ENCODE measurements at places on chromosomes 12 and 14.

DNA sequence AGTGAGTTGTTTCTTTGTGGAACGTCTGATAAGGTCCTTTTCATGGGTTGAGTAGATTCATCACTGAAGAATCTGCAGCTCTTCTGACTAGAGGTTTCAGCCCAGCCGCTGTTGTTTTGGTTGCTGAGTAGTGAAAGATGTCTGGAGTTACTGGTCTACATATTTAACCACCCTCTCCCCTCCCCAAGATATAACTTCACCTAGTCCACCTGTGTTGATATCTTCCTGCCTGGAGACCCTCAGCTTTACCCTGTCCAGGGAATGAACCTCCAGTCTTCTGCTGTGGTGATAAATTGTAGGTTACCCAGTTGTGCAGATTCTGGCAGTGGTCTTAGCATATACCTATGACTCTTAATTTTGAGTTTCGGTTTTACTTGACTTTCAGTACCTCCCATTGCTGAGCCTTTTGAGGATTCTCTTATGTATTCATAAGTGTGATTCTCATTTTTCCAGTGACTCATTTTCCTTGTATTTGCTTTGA lies 62.9 kb downstream of the CCDC91 start:
- peak; percentile 27 for DNase-seq

DNA sequence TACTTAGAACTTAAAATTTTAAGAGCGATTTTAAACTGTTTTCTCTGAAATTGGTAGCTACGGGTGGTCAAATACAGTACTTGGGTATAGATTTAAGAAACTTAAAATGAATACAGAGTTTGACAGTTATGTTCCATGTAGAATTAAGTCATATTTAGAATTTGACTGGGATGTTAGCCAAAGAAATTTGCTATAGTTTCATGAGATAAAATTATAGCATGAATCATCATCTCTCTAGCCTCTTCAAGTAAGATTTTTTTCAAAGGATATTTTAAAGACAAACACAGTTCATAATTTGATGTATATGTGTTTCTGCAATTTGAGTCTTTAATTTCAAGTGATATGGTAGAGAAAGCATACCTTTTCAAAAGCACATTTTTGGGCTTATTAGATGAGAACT lies 41.0 kb downstream of the ZCRB1 start:
- no peak for DNase-seq

DNA sequence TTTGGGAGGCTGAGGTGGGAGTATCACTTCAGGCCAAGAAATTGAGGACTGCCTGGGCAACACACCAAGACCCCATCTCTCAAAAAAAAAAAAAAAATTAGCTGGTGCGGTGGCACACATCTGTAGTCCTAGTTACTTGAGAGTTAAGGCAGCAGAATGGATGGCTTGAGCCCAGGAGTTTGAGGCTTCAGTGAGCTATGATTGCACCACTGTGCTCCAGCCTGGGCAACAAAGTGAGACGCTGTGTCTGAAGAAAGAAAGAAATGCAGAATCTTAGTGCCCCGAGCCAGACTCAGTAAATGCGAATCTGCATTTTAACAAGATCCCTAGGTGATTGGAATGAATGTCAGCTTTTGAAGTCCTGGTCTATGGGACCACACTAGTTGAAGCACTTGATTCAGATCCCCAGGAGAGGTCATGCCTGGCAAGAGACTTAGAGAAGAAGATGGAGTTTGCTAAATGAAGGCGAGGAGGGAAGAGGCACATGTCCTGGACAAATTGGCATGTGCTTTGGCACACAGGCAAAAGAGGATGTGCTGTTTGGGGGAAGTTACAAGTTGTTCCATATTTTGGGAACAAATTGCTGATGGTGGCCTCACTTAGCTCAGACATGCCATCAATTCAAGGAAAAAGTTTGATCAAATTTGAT lies 56.6 kb downstream of the DRAM1 start:
- DNase-seq: no peak

DNA sequence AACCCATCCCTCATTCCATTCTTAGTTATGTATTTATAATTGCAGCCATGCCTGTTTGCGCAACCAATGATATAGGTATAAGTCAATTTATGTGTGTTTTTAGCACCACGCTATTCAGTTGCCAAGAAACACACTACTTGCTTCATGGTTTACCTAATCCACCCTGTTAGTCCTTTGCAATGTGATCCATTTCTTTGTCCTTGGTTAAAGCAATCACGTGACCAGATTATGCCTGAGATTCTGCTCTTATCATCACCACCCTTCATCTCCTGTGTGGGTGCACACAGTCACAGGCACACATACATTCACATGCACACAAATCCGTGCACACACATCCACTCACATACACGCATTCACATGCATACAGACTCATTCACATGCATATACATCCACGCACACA lies 52.3 kb upstream of the KCNA5 start:
- DNase-seq: no peak

DNA sequence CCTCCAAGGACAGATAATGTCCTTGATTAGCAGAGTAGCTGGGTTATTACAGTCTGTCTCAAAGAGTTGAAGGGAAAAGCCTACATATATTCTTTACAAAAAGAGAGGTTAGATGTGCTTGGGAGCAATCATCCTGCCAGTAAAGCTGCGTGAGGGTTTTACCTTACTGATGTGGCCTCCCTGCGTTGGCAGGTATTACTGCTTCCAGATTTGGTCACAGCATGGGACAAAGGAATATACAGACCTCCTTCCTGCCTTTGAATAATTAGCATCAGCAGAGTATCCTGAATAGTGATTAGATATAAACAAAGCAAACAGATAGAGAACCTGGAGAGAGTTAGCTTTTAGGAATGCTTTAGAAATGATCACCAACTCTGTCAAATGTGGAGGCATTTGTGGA lies 69.6 kb downstream of the TMTC2 start:
- DNase-seq: no peak

DNA sequence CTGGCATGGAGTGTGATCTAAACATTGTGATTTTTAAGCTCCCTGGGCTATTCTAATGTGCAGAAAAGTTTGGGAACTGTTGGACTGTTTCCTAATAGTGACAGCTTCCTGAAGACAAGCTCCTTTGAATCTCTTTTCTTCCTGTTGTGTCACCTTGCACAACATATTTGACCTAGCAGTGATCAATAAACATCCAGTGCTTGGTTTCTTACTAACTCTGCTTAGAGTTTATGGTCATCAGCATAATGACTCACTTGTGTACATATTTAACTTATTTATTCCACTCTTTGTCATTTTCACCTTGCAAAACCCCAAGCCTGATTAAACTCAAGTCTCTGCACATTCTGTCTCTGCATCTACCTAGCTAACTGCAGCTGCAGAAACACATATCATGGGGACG lies 27.3 kb upstream of the TBC1D30 start:
- DNase-seq: no peak

DNA sequence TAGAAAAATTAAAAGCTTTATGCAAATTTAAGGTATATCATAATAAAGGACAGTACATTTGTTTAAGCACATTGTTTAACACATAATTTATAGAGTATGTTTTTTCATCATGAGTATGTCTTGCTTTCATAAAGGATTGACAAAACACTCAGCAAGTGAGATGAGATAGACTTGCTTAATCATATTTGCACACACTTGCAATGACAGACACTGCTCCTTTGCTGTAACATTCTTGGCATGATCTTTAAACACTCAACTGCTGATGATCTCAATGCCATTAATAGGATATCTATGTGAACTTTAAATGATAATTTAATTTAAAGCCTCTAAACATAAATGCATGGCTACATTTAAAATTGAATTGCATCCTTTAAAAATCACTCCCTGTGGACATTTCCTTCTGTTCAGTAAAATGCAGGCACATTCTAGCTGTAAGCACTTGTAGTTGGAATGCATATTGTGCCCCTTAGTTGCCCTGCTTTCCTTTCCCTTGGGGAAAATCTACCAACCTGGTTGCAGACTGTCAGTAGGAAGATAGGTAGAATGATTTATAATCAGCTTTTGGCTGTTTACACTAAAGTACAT lies 979.0 kb downstream of the TMTC2 start:
- DNase-seq: no peak

- DNase-seq: no peak
Observed at GRCh38 chr12:10304161-10304574, 3.5 kb upstream of the KLRD1 start.

- DNase-seq: no peak
Observed at GRCh38 chr14:58979325-58979724, 209.1 kb upstream of the DAAM1 start.

DNA sequence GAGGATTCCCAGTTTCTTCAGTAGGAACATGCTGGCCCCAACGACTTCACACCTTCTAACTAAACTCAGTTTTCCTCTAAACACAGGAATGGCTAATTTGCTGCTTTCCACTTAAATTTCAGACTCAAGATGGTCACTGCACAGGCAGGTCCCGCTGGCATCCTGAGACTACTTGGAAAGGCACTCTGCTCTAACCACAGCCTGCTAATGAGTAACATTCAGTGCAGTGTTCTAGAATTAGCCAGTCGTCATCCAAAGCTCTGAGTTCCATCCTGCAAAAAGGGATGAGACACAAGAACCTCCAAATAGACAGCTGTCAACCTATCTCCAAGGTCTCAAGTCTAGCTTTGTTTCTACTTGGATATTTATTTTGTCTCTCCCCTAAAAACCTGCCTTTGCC lies 6.0 kb downstream of the CCDC92 start:
- DNase-seq: no peak

DNA sequence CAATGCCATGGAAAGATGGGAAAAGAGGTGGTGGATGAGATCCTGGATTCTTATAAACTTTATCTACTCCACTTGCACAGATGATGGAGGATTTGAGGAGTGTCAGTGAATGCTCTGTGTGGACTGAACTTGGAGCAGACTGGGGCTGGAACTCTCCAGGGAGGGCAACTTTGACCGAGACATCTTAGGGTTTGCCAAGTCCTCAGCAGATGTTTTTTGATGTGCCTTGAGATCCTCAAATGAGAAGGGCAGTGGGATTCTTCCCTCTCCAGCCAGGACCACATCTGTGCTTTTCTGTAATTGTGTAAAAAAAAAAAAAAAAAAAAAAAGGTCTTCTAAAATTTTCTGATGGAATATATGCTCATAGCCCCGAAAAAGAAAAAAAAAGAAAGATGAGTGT lies 23.0 kb upstream of the MYL2 start:
- no peak for DNase-seq

GRCh38 chr14:60094306-60094897 lies 2.7 kb downstream of the PCNX4 start:
- peak; percentile 2 for DNase-seq

DNA sequence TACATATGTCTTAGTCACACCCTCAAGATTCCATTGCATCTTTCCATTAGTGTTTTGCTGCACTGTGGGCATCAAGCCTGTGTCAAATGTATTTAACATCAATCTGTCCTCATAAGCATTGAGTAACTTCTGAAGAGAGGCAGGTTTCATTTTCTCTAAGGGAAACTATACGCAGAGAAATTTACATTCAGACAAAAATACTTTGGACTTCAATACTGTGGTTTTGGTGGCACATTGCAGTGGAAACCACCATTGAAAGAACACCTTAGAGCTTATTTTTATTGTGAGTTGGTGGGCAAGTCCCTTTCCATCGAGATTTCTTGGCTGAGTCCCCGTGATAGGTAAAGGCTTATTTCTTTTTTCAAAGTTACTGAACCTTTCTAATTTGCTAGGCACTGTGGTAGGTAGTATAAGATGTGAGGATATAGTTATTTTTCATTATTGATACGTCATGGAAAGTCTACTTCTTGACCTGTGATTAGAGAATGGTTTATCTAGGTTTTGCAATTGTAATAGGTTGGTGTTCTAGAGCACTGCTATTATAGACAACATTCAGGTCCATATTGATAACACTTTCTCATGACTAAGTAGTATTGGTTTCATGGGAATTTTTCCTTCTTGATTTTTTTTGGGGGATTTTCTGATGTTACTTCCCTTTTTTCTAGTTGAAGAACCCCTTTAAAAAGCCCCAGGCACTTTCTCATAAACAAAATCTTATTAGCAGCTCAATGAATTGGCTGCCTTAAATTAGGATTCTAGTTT lies 81.9 kb downstream of the CFAP54 start:
- DNase-seq: no peak

GRCh38 chr14:23375527-23376251 lies 1.2 kb upstream of the CMTM5 start:
- no peak for DNase-seq

DNA sequence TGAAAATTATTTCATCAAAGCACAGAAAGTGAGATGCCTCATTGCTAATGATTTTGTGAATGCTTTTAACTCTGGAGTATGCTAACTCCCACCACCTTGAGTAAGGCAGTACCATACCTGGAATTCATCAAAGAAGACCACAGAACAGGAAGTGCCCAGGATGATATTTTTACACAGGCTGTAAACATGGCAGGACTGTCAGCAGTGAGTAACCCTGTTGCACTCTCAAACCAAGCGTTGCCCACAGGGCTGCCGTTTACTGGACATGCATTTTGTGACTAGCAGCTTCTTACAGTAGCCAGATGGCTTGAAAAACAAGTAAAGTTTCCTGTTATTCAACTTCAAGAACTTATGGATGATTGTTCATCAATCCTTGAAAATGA lies 42.4 kb downstream of the RALGAPA1 start:
- no peak for DNase-seq

DNA sequence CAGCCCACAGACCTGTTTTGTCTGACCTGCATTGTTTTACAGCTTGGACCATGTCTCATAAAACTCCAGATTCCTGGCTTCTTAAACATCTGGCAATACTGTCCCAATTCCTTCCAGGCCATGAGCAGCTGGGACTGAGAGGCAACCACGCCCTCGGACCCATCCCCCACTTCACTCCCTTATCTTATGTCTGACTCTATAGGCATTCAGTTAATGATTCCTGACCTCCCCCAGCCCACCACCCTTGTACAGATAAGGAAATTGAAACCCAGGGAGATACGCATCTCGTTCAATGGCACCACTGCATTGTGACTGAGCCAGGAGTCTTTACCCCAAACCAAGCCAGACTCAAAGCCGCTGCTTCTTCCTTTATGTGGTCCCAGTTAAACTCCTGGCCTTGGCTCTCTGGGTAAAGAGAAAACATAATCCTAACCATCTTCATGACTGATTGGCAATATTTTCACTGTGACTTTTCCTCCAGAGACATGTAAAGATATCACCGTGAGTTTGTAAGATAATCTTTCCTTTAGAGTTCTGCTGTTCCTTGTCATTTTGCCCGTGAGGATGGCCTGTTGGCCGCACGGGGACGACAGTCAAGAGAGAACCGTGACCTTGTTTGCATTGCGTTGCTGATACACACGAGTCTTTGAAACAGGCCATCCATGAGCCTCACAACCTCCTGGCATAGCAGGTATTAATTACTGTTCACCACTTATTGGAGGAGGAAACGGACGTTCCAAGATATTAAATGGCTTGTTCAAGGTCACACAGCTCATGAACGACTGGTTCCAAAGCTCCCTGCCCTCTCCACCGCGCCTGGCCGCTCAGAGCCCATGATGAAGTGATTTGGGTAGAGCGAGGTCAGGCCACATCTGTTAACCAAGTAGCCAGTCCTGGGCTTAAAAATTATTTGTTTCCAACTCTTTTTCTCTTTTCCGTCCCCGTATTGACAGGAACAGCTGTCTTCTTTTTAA lies 39.4 kb downstream of the MAP1LC3B2 start:
- no peak for DNase-seq
